NCI-H82 (cell line): ENCODE measurements at places on chromosomes 2 and 18.

GRCh38 chr2:11399438-11399762, 55.0 kb upstream of the ROCK2 start:
- DNase-seq = no peak

- DNase-seq = no peak
Observed at GRCh38 chr2:191187105-191187829, 36.5 kb upstream of the STAT4 start.

GRCh38 chr2:1450915-1451314, 37.7 kb downstream of the TPO start:
- DNase-seq = no peak

DNA sequence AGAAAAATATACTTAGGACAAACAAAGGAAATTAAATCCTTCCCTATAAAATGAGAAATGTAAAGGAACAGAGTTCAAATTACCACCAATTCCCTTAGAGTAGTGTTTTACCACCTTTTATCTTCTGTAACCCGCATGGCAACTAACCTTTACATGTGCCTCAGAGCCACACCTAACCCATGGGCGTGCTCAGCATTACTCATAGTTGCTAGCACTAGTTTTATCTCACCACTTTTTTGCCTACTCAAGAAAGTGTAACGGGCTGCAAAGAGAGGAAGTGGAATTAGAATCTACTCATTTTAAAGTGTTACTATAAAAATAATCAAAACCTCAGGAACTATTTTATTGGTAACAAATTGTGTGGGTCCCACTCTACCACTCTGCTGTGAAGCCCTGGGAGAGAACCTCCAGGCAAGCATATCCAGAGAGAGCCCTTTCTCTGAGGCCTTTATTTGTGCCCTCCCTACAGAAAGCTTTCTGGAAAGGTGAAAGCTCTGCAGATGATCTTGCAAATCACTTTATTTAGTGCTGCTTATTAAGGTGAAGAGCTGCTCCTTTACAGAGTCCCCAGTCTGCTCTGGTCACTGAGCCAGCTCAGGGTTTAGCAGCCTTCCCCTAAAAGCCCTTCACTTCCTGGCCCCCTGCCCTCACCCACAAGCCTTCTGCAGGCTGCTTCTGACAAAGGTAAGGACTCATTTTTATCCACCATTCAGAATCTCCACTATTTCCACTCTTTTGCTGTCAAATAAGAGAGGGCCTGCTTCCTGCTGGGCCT, 98.8 kb downstream of the TRABD2A start:
- DNase-seq = peak; percentile 60

DNA sequence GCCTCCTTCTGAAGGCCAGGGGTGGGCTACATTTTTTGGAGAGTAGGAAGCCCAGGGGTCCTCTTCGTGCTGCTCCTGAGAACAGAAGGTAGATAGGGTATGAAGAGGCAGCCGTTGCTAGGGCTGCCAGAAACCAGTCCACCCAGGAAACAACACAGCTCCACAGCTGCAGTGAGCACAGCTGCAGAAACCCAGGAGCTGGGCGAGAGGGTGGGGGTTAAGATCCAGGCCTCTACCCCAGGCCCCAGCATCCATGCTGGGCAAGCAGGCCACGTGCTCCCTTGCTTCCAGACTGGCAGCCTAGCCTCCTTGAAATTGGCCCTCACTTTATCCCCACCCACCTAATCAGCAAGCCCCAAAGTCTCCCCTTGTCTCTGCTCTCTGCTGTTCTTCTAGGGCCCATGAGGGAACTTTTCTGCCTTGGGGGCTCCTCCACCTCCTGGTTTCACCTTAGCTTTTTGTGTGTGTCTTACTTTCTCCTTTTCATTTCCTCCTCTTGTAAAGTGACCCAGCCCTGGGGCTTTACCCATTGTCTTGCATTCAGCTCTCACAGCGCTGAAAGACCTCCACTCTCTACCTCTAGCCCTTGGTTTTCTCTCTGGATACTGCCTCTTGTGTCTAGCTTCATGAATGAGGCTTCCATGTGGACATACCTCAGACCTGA, 30.7 kb downstream of the STON1 start:
- no peak for DNase-seq

GRCh38 chr2:6866275-6866671, 566 bp upstream of the CMPK2 start:
- peak; percentile 41 for DNase-seq

DNA sequence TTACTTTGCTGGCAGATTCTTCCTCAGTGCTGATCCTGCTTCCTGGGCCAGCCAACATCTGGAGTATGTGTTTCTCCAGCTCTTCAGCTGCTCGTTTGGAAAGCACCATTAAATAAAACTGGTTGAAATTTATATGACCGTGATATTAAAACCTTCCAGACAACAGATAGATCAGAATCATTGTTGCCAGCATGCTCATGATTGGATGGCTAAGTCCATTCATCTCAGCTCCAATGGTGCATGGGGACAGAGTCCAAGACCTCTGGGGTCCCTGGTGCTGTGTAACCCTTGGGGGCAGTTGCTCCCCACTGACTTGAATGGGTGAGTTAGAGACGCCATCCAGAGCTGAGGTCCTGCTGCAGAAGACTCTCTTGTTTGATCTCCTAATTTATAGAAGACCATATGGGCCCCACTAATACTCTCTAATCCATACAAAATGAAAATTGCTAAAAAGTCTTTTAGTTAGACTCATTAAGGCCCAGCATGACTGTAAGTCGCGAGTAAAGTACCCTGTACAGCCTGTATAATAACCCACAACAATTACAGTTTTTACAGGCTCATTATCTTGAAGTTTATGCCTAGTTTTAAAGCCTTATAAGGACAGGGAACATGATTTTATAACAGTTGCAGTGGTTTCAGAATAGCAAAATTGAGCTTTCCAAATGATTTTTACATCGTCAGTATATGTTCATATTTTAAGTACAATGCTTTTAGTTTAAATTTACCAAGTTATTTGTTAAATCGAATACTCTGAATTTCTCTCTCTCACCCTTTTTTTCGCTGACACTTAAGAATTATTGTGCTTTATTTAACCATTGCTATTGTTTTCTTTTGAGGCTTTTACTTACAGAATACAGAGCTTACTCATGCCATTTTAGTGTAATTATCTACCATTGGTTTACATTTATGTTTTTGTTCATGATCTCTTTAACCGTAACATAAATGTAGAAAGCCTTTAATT, 60.0 kb downstream of the CABLES1 start:
- peak; percentile 72 for DNase-seq

DNA sequence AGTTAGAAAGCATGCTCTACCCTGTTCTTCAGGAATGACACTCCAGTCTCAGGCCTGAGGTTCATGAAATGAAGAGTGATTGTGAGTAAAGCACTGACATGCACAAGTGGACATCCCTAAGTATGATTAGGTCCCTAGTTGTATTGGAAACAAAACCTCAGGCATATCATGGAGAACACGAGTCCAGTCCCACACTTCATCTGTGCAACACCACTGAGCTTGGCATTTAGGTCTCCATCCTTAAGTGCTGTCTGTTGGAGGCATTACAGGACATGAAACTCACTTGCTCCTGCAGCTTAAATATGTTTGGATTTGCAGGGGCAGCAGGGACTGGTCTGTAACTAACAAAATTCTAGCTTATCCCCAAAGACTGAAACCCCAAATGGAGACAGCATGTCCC, 250.3 kb upstream of the KLHL29 start:
- no peak for DNase-seq

- DNase-seq = no peak
Observed at GRCh38 chr2:43127941-43128558, 98.4 kb downstream of the ZFP36L2 start.

DNA sequence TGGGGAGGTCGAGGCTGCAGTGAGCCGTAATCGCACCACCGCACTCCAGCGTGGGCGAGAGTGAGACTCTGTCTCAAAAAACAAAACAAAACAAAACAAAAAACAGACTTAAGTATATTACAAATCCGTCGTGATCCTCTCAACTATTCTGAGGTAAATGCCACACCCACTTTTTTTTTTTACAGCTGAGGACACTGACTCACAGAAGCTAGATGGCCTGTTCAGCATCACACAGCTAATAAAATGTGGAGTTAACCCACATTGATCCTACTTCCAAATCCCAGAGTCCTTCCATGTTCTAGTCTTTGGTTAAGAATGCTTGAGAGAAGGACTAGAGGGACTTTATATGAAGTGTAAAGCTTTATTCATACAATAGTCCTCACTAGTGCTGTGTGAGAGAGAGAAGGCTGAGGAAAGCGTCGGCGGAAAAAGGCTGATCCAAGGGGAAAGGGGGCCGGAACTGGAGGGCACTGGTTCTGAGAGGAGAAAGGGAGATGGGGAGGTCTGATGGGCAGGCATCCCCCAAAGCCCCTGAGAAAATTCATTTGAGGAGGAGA, 627 bp downstream of the RNF25 start:
- no peak for DNase-seq

DNA sequence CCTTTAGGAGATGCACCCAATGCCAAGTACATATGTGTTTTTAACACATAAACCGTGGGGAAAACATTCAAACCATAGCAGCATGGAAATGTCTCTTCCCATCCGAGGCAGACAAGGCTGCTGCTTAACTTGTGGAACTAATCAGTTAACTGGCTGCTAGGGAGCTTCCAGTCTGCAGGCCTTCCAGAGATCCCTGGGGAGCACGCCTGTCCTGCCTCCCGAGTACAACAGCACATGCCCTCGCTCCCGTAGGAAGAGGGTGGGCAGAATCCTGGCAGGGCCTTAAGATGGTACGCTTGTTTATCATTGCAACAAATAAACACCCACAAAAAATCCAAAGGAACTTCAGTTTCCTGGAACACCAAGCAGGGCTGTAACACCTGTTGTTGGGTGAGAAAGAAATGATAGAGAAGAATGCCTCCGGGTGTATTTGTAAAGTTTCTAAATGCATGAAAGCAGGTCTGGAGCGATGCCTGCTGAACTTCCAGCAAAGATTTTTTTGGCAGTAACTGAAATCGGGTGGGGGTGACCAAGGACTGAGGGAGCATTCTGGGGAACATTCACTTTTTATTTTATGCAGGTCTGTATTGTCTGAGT, 56.2 kb downstream of the EDAR start:
- DNase-seq = peak; percentile 19

DNA sequence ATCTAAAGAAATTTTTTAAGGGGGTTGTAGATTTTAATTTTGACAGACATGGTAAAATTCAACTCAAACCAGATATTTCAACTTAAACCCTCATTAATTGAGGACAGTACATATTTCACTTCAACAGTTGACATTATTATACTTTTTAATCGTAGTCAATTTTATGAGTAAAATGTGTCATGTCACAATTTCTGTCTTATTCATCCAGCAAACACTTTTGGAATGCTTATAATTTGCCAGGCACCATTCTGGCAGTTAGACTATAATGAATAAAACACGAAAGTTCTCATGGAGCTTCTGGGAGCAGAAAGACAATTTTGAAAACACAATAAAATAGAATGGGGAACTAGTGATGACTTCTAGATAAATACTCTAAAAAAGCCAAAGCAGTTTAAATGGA, 1094.8 kb downstream of the SUCLG1 start:
- no peak for DNase-seq

- no peak for DNase-seq
Observed at GRCh38 chr2:28603821-28604220, 108.0 kb downstream of the PLB1 start.

DNA sequence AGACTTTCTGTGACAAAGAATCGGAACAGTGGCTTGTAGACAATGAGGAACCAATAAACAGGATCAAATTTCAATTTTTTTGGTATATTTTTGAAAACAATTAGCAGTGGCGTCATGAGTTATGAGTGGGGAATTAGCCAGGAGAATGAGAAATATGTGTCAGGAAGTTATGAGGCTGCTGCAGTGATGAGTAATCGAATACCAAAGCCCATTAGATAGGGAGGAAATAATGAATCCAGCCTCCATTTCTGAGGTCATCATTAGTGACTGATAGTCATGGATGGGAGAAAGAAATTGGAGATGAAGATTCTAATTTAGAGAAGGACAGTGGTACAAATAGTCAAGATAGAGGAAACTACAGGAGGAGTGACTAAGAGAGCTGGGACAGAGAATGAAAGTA, 673.1 kb upstream of the VRK2 start:
- no peak for DNase-seq

GRCh38 chr2:132715386-132716351, 45.7 kb upstream of the LYPD1 start:
- no peak for DNase-seq

- DNase-seq = no peak
Observed at GRCh38 chr2:210493528-210493927, 17.0 kb upstream of the LANCL1 start.

DNA sequence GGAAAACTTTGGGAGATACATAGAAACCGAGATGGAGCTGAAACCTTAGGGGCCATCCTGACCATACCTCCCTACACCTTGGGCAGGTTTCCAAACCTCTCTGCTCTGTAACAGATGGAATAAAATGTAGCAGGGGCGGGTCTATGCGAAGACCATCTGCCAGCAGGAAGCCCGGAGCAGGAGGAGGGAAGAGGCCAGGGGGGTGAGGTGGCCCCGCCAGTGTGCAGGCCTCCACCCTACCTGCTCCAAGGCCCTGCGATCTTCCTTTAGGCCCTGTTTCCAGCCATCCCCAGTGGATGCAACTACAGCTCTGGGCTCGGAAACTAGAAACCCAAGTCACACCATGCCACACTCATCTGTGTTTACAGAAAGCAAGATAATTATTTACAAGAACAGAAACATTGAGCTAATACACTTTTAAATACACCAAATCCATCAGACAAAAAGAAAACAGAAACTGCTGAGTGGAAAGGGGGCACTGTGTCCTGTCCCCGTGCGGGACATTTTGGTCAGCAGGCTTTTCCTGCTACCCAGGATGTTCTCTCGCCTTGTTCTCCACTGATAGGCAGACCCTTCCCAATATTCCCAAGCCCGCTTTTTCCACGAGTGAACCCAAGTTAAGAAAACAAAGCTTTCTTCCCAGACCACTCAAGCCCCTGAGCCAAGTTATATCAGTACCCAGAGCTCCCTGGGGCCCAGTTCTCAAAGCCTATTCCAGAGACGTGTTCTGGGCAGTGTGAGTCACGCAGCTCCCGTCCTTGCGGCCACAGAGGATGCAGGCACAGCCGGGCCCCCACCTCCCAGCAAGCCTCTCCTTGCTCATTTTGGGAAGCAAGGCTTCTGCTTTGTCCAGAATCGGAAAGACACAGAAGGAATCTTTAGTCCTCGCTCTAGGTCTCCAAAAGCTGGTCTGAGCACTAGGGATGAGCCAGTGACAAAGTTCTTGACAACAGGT, 17.3 kb downstream of the CIB4 start:
- DNase-seq = peak; percentile 96
